ENCODE measurements at places on chromosomes 1 and 21. TPM values are rescaled to one million over a fixed set of nuclear protein-coding genes. Genes with fewer than 3 reads are reported as not detected.

GRCh38 chr1:70227439-70227838, 6.3 kb downstream of the SRSF11 start:
- no peak for DNase-seq

DNA sequence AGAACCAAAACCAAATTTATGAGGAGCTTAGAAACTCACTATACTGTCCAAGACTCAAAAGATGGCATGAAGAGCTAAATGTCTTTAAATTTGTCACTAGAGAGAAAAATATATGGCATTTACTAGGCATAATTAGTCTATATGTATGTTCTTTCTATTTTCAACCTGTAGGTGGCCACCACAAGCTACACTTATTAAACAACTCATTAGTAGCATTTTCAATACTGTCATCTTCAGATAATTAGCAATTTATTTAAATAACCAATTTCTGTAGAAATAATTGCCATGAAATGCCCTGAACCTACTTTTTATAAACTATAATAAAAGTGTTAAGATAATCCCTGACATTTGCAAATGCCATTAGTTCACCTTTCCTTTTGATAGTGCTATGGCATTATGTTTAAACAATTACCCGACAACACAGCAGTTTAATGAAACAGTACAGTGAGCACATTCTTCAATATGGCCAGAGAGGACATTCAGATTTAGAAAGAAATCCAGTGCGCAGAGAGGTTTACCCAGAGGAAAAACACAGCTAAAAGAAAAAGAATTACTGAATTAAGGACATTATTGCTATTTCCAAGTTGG, 522.5 kb downstream of the PTBP2 start:
- DNase-seq, result peak; percentile 48

DNA sequence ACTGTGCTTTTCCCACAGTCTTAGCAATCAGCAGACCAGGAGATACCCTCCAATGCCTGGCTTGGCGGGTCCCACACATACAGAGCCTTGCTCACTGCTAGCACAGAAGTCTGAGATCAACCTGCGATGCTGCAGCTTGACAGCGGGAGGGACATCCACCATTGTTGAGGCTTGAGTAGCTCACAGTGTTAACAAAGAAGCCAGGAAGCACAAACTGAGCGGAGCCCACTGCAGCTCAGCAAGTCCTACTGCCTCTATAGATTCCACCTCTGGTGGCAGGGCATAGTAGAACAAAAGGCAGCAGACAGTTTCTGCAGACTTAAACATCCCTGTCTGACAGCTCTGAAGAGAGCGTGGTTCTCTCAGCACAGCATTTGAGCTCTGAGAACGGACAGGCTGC, 33.4 kb downstream of the MNDA start:
- DNase-seq, result no peak

DNA sequence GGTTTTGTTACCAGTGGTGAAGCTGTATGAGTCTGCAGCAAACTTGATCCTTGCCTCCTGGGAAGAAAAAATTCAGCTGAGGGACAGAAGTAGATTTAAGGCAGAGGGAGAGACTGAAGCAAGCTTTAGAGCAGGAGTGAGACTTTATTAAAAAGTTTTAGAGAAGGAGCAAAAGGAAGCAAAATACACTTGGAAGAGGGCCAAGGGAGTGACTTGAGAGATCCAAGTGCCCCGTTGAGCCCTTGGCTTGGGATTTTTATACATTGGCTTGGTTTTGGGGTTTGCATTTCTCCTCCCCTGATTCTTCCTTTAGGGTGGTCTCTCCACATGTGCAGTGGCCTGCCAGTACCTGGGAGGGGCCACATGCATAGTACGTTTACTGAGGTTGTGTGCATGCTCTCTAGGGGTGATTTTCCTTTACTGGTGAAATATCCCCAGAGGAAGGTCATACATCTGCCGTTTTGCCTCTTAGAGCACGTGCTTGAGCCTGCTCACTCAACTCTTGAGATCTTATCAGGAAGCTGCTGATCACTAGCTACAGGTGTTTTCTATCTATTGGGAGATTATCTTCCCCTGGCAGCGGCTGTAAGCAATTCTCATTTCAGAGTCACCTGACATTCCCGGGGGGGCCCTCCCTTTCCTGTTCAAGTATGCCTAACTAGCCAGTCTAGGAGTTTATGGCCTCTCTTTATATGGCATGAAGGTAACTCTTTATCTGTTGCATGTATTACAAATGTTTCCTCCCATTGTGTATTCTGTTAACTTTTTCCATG, 20.3 kb downstream of the FASLG start:
- no peak for DNase-seq

DNA sequence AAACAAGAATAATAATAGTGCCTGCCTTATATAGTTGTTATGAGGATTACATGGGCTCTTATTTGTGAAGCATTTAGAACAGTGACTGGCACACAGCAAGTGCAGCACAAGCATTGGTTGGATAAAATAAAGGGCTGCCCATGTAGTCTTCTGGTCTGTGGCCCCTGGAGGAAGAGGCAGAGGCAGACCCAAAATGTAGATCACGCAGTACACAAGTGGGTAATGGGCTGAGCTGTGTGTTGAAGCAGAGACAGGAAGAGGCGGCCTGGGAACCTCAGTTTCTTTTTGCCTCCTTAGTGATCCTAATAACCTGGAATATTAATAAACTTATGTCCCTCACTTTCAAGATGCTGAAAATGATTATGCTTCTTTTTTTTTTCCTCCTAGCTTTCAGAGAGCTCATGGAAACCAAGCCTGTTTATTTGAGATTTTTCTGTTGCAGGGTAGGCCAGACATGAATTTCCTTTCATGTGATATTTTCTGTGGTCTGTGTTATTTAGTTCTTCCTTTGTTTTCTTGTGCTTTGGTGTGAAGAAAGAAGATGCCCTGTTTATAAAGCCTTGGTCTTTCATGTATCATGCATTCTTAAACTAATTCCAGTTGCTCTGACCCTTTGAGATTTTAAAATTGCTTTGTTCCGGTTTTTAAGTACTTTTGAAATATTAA, 42.5 kb downstream of the LRRC8D start:
- peak; percentile 50 for DNase-seq

GRCh38 chr1:218164930-218165700, 120.0 kb upstream of the RRP15 start:
- DNase-seq, result peak; percentile 12

DNA sequence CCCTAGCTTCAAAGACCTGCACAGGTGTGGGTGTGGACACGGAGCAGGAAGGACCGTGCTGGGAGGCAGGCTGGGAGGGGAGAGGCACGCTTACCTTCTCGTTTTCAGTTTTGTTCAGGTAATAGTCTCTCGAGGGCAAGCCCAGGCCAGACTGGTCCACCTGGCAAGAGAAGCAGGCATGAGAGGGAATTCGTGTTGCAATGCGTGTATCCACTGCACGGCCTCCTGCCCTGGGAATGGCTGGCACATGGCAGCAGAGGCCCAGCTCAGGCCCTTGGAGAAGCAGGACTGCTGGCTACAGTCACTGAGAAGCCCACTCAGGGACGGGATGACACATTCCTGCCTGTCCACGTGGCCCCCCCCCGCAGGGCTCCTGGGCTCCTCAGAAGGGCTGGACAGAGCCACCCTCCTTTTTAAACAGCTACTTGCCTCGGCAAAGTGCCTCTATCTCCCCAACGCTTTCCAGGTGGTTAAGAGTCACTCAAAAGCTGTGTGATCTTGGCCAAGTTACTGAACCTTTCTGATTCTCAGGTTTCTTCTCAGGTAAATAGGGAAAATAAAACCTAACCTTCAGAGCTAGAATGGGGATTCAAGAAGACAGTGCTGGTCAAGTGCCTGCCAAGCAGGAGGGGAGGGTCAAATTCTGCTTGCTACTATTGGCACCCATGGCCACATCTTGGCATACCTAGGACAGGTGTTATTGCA, 32.7 kb downstream of the ECE1 start:
- DNase-seq, result no peak

Gene SNIP1
- polyA plus RNA-seq, result 5.0 TPM

DNA sequence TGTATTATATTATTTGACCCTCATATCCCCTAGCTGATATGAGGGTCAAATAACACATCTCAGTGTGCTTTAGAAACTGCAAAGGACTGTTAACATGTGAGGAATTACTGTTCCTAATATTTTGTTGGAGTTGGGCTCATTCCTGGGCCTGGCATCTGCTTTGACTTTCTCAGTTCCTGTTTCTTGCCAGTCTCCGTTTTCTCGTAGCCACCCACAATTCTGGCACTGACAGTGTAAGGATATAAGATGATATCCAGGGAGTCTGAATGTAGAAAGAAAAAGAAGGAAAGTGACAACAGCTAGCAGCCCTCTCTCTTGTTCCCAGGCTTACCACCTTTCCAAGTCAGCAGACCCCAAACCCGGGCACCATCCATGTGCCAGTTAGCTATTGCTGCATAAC, 54.4 kb upstream of the SCMH1 start:
- DNase-seq, result no peak

- DNase-seq, result no peak
Measured at GRCh38 chr21:34621434-34622350, 6.8 kb upstream of the RCAN1 start.

GRCh38 chr1:241460098-241460873, 59.3 kb downstream of the FH start:
- no peak for DNase-seq

DNA sequence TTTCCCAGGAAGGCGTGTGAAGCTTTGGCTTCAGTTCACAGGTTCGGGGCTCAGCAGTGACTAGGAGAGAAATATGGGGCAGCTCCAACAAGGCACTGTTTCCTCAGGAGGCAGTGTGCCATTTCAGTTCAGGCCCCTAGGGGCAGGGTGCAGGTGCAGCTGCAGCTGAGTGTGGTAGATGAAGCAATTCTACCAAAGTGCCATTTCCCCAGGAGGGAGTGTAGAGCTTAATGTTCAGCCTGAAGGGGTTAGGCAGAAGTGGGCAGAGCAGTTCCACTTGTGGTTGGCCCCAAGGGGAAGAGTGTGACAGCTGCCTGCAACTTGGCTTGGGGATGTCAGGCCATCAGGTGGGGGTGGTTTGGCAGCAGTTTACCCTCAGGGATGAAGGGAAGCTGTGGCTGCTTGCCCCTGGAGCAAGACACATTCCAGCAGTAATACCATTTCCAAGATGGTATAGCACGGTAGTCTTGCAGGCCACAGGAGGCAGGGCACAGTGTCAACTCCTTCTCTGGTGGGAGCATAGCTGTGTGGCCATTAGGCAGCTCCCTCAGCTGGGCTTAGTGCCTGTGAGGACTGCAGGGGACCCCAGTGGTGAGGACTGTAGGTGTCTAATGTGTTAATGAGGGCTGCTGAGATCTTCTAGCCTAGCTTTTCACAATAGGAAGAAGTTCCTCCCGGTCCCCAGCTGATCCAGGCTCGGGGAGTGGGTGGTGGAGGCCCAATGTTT, 34.7 kb downstream of the RGSL1 start:
- DNase-seq, result no peak

- DNase-seq, result no peak
Measured at GRCh38 chr1:5570931-5571330, 421.3 kb downstream of the NPHP4 start.

DNA sequence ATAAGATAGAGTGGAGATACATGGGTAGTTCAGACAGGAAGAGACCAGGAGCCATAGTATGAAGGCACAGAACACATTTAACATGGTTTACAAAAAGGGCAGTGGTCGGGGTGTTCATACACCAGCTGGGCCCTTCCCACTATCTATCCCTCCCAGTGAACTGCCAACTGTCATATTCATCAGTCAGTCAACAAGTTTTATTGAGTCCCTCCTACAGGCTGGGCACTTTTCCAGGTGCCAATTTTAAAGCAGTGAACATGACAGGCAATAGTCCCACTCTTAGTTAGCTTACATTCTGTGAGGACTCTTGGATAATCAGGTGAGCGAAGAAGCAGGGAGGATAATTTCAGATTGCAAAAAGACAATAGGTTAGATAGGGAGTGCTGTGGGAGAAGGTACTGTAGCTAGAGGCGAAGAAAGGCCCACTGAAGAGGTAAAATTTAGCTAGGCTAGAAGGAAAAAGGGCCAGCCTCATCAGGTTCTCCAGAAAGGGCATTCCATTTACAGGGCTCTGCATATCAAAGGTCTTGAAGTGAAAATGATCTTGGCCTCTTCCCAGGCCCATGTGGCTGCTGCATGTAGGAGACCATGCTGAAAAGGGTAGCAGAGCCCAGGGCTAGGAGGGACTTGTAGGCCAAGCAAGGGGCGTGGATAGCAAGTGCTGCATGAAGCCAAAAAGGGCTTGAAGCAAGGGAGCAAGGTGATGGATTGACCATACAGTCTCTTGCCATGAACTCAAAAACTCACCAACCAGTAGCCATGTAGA, 274.7 kb upstream of the SNX7 start:
- DNase-seq, result no peak

DNA sequence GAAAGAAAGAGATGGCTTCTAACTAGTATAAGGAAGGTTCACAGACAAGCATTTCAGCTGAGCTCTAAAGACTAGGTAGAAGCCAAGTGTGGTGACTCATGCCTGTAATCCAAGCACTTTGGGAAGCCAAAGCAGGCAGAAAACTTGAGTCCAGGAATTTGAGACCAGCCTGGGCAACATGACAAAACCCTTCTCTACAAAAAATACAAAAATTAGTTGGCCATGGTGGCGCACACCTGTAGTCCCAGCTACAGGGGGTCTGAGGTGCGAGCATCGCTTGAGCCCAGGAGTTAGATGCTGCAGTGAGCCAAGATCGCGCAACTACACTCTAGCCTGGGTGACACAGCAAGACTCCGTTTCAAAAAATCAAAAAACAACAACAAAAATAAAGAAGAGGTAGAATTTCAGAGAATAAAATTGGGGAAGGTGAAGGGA, 27.8 kb downstream of the FBXO42 start:
- peak; percentile 53 for DNase-seq

GRCh38 chr1:6517435-6517851, 26.0 kb upstream of the PLEKHG5 start:
- DNase-seq, result no peak

DNA sequence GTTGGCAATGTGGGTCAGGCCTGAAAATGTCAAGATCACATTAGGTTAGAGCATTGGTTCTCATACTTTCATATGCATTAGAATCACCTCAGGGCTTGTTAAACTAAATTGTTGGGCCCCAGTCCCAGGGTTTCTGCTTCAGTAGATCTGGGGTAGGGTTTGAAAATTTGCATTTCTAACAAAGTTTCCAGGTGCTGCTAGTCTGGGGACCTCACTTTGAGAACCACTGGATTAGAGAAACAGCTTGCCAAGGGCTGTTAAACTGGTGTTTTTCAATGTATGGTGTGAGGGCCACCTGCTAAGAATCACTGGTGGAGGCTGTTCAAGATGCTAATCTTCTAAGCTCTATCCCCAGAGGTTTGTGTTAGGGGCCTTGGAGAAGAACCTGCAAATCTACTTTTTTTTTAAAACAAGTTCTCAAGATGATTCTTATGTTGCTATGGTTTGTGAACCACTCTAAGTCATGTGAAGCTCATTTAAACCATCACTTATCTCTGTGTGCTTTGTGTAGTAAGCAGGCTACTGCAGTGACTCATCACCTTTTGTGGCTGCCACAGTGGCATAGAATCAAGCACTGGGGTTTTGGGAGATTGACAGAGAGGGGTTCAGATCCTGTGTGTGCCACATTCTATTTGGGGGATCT, 152.2 kb downstream of the S1PR1 start:
- DNase-seq, result no peak

Gene AMY1C
- not detected for polyA plus RNA-seq

Gene PALMD
- polyA plus RNA-seq, result 52.6 TPM

Gene C4BPA
- polyA plus RNA-seq, result not detected

Gene RIIAD1
- polyA plus RNA-seq, result not detected

Gene FAM43B
- polyA plus RNA-seq, result not detected

Gene CENPF
- polyA plus RNA-seq, result 6.4 TPM

Gene PM20D1
- polyA plus RNA-seq, result 0.03 TPM

Gene TTC34
- 0.08 TPM for polyA plus RNA-seq

- no peak for DNase-seq
Measured at GRCh38 chr1:13494025-13494424, 19.8 kb downstream of the LRRC38 start.

- DNase-seq, result no peak
Measured at GRCh38 chr1:239722035-239722434, 335.7 kb downstream of the CHRM3 start.

GRCh38 chr1:160618763-160619274, 28.0 kb downstream of the SLAMF1 start:
- DNase-seq, result no peak
